Fibroblast of lung (primary cell): ENCODE measurements at places on chromosomes 1 and 21. TPM values are rescaled to one million over a fixed set of nuclear protein-coding genes. Genes with fewer than 3 reads are reported as not detected.
A peak's percentile ranks its signal among the peaks of the same experiment; 100 is the strongest.

The CTSE gene
- total RNA-seq = not detected in 2 replicates

GRCh38 chr1:154557939-154558719, at the start of gene UBE2Q1:
TSS of gene UBE2Q1 (minus strand) at chr1:154558662. CDS start at chr1:154558553, 109 bp downstream.
- DNase-seq = peak; percentile 23
- no peaks in the 10 kb centered on the region for H3K27me3 ChIP-seq
- H3K27ac ChIP-seq = peak within 1 kb of the TSS; percentile 87
- H3K4me3 ChIP-seq = peak within 1 kb of the TSS; percentile 92
- peaks cover 16% of the 10 kb centered on the region for H3K36me3 ChIP-seq
- peaks cover 10% of the 10 kb centered on the region for H3K4me1 ChIP-seq

DNA sequence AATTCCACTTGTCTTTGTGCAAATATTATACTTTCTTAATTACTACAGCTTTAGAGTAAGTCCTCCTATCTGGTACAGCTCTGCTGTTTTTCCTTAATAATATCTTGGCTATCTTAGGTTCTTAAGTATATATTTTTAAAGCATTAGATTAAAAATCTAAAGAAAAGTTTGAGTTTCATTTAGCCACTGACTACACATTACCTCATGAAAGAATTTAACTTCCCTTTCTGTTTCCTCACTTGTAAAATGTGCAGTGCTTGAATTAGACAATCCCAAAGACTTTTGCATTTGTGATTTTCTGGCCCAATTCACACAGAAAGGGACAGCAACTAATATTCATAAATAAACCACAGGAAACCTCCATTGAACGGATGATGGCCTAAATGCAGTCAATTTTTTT, 126.4 kb upstream of the SAMSN1 start:
- no peak overlapping the region for H3K27ac ChIP-seq
- H3K4me1 ChIP-seq = no peaks in the 10 kb centered on the region
- H3K4me3 ChIP-seq = no peak overlapping the region

GRCh38 chr1:32592943-32593342, 53.7 kb downstream of the ZBTB8A start:
- H3K27me3 ChIP-seq = no peaks in the 10 kb centered on the region
- no peaks in the 10 kb centered on the region for H3K4me1 ChIP-seq
- DNase-seq = peak; percentile 48

The NTMT2 gene
- total RNA-seq = not detected in 2 replicates

- no peaks in the 10 kb centered on the region for H3K4me1 ChIP-seq
- no peaks in the 10 kb centered on the region for H3K36me3 ChIP-seq
- no peak overlapping the region for H3K4me3 ChIP-seq
Observed at GRCh38 chr21:34559089-34559631, 47.1 kb upstream of the KCNE1 start.

The SLX9 gene
- 14.9 and 16.2 TPM in 2 replicates for total RNA-seq

GRCh38 chr1:25615563-25616094, 962 bp upstream of the MAN1C1 start:
- peak overlapping the region; percentile 53 for H3K4me3 ChIP-seq
- no peaks in the 10 kb centered on the region for H3K36me3 ChIP-seq
- H3K27ac ChIP-seq = no peak overlapping the region
- DNase-seq = peak; percentile 11

The LDLRAD2 gene
- under 0.01 TPM in 1 of 2 replicates, not detected in the other for total RNA-seq

DNA sequence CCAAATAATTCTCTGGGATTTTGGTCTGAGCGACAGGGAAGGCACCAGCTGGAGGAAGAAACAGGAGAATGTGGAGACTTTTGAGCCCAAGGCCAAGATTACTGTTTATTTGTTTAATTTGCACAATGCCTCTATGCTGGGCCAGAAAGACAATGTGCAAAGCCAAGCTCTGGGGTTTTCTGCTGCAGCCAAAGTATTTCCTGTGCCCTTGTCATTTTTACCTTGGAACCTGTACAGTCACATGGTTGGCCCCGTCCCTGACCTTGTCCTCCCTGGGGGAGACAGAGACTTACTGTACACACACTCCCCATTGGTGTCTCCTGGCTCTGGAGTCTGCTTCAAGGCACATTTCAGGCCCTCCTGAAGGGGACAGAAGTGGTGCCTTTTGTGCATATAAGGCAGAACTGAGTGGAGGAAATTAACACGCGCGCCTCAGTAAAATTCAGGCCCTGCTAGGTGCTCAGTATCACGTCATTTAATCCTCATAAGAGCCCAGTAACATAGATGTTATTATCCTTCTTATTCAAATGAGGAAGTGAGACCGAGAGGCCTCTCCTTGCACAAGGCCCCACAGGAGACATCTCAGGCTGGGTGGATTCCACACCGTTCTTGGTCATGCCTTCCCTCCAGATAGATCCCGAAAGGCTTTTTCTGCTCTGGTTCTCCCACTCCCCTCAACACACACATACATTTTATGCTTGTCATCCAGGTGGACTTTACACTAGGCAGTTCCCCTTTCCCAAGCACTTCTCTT, 21.1 kb downstream of the C1orf115 start:
- no peaks in the 10 kb centered on the region for H3K27me3 ChIP-seq
- no peak overlapping the region for H3K27ac ChIP-seq
- H3K36me3 ChIP-seq = no peaks in the 10 kb centered on the region

DNA sequence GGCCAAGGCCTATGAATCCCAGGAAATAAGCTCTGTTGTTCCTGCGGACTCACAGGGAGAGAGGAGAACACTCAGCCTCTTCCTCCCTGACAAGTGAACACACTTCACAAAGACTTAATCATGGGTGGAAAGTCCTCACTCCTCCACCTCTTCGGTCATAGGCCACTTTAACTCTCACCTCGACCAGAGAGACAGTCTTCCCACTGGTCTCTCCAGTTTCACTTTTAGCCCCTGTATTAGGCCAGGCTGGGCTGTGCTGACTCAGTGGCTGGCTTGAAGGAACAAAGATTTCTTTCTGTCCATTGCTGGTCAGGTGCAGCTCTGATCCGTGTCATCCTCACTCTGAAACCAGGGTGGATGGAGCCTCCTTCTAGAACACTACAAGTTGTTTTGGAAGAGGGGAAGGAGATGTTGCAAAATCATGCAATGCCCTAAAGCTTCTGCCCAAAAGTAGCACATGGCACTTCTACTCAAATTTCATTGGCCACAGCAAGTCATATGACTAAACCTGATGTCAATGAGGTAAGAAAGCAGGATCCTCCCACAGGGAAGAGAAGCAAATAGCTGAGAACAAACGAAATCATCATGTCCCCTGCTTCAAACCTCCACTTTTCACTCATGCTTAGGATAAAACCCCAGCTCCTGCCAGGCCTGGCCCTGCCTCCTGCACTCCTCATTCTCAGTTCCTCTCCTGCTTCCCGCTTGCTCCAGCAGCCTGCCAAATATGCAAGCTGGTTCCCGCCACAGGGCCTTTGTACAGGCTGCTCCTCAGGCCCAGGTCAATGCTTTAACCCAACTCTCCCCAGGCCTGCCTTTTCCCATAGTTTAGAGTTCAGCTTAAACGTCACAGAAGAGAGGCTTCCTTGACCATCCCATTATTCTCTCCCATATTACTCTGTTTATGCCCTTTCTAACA, 150.5 kb upstream of the RUNX3 start:
- H3K27ac ChIP-seq = no peak overlapping the region
- H3K4me3 ChIP-seq = no peak overlapping the region
- DNase-seq = peak; percentile 15
- no peaks in the 10 kb centered on the region for H3K36me3 ChIP-seq

The SLC44A3 gene
- 6.2 and 9.7 TPM in 2 replicates for total RNA-seq

The WNT3A gene
- not detected in 2 replicates for total RNA-seq

DNA sequence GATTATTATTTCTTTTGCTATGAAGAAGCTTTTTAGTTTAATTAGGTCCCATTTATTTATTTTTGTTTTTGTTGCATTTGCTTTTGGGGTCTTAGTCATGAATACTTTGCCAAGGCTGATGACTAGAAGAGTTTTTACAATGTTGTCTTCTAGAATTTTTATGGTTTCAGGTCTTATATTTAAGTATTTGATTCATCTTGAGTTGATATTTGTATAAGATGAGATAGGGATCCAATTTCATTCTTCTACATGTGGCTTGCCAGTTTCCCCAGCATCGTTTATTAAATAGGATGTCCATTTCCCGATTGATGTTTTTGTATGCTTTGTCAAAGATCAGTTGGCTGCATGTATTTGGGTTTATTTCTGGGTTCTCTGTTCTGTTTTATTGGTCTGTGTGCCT, 8.5 kb upstream of the ACBD6 start:
- no peaks in the 10 kb centered on the region for H3K27me3 ChIP-seq
- H3K4me1 ChIP-seq = peaks cover 9% of the 10 kb centered on the region
- no peak overlapping the region for H3K27ac ChIP-seq
- H3K4me3 ChIP-seq = no peak overlapping the region
- no peaks in the 10 kb centered on the region for H3K36me3 ChIP-seq

DNA sequence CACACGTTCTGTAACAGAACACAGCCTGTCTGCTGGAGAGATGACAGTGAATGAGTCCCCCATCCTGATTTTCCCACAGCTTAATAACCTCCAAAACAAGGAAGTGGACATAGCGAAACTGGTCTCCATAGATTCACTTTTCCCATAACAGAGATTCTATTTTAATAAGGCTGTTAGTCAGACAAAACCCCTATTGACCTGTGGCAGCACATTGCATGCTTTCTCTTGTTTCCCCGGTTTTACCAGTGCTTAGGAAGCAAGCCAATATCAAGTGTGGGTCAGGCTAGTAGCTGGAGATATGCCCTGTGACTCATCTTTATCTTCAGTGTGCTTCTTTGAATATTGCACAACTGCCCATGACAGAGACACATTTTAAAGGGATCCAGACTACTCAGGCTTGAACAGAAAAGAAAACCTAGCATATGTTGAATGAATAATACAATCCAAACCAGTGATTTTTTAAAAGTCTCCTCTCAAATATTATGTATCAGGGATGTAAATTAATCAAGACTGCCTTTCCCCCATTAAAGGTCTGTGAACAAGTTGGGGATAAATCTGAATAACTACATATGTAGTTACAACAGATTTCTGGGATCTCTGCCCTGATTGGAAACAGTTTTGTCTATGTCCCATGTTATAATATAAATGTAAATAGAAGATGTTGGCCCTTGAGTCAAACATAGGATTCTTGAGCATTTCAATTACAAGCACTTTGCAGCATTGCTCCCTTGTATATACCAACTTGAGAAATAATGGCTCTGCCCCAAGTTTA, 11.9 kb upstream of the CLDN8 start:
- H3K36me3 ChIP-seq = no peaks in the 10 kb centered on the region
- H3K4me1 ChIP-seq = peaks cover 3% of the 10 kb centered on the region
- no peaks in the 10 kb centered on the region for H3K27me3 ChIP-seq

DNA sequence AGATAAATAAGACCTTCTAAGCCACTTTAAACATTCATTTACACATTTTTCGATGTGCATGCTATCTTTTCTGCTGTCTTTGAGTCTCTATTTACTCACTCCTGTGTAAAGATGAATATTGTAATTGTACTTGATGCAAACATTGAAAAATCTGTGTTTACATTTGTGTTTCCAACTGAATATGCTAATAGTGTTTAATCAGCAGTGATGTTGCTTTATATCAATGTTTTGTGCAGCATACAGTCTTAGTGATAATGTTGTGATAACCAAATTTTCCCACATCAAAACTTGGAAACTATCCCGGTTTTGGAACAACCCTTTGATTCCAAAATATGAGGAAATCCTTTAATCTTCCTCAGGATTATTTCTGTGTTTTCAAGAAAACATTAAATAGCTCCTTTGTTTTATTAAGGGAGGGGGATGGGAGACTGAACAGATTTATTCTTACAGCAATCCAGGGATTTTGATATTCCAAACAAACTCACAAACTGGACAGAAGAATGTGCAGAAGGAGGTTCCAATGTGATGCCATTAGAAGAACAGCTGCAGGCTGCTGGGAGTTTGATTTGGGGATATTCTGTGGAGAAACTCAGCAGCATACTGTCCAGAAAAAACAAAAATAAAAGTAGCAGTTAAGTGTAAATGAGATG, 248.0 kb downstream of the S1PR1 start:
- no peaks in the 10 kb centered on the region for H3K36me3 ChIP-seq
- H3K4me1 ChIP-seq = no peaks in the 10 kb centered on the region
- peak; percentile 15 for DNase-seq
- H3K27me3 ChIP-seq = no peaks in the 10 kb centered on the region
- H3K4me3 ChIP-seq = no peak overlapping the region
- no peak overlapping the region for H3K27ac ChIP-seq

The CFHR4 gene
- total RNA-seq = not detected in 2 replicates

The KIAA1614 gene
- 7.7 and 8.1 TPM in 2 replicates for total RNA-seq

- no peaks in the 10 kb centered on the region for H3K27me3 ChIP-seq
- H3K4me3 ChIP-seq = no peak overlapping the region
- H3K4me1 ChIP-seq = no peaks in the 10 kb centered on the region
- no peak overlapping the region for H3K27ac ChIP-seq
- no peak for DNase-seq
Observed at GRCh38 chr1:220892997-220893700, 13.9 kb downstream of the HLX start.

GRCh38 chr1:245742896-245743295, 588.1 kb downstream of the KIF26B start:
- no peaks in the 10 kb centered on the region for H3K27me3 ChIP-seq
- no peak overlapping the region for H3K4me3 ChIP-seq
- no peak overlapping the region for H3K27ac ChIP-seq
- no peaks in the 10 kb centered on the region for H3K4me1 ChIP-seq
- no peaks in the 10 kb centered on the region for H3K36me3 ChIP-seq

The SLC25A34 gene
- 0.77 and 0.83 TPM in 2 replicates for total RNA-seq

GRCh38 chr1:195756109-195756508, 852.1 kb downstream of the KCNT2 start:
- no peaks in the 10 kb centered on the region for H3K27me3 ChIP-seq
- DNase-seq = no peak
- H3K4me3 ChIP-seq = no peak overlapping the region
- H3K36me3 ChIP-seq = no peaks in the 10 kb centered on the region

The HAPLN2 gene
- not detected in 2 replicates for total RNA-seq

- H3K27me3 ChIP-seq = no peaks in the 10 kb centered on the region
- no peak for DNase-seq
- no peak overlapping the region for H3K27ac ChIP-seq
- H3K36me3 ChIP-seq = no peaks in the 10 kb centered on the region
Observed at GRCh38 chr1:19861842-19862530, 20.2 kb upstream of the OTUD3 start.

DNA sequence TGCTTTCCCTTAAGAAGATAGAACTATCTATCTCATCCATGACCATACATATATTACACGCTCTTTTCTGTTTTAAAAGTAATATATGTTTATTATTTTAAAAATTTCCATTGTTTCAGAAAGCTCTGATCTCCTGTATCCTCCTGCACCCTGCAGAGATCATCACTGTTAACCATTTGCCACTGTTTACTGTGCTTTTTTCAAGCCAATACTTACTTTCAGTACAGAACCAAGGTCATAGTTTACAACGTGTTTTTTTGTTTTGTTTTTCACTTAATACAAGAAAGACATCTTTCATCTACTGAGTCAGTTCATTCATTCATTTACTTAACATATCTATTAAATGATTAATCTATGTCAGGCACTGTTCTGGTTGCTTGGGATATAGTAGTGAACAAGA, 10.2 kb downstream of the SESN2 start:
- H3K4me3 ChIP-seq = no peak overlapping the region
- peaks cover 19% of the 10 kb centered on the region for H3K36me3 ChIP-seq
- H3K4me1 ChIP-seq = no peaks in the 10 kb centered on the region
